ENCODE measurements at places on chromosomes 11 and 22.

GRCh38 chr11:111942829-111943228 lies 5.7 kb downstream of the DIXDC1 start:
- DNase-seq = no peak

- no peak for DNase-seq
Measured at GRCh38 chr11:32279672-32280071, 155.7 kb downstream of the WT1 start.

- no peak for DNase-seq
Measured at GRCh38 chr11:13065200-13065787, 56.2 kb downstream of the RASSF10 start.

- no peak for DNase-seq
Measured at GRCh38 chr11:36098853-36099375, 155.1 kb downstream of the LDLRAD3 start.

GRCh38 chr11:65945941-65946558 lies 770 bp downstream of the TSGA10IP start:
- no peak for DNase-seq

- DNase-seq = no peak
Measured at GRCh38 chr11:118666371-118666770, 13.1 kb downstream of the TREH start.

- DNase-seq = no peak
Measured at GRCh38 chr11:93653571-93653970, 7.9 kb upstream of the CEP295 start.

GRCh38 chr11:5507177-5507932 lies 2.4 kb downstream of the UBQLN3 start:
- no peak for DNase-seq

- no peak for DNase-seq
Measured at GRCh38 chr11:15976433-15977045, 379.8 kb downstream of the SOX6 start.

GRCh38 chr11:95442531-95443050 lies 211.6 kb upstream of the SESN3 start:
- DNase-seq = no peak

- no peak for DNase-seq
Measured at GRCh38 chr11:28491431-28491830, 383.2 kb downstream of the METTL15 start.

DNA sequence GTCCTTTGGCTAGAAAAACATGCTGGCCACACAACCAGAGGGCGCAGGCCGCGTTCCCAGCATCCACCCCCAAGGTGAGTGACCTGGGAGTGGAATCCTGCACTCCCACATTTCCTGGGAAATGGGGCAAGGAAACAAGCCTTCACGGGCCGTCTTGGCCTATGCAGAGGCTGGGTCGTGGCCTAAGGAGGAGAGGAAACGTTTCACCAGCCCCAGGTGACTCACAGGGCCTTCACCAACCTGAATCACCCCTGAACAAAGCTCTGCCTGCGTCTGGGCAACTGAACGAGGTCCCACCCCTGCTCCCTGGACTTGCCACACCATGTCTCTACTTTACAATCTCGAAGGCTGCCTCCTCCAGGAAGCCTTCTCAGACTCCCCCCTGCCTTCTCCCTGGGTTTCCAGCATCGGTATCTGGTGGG lies 13.2 kb downstream of the MYH9 start:
- DNase-seq = no peak

DNA sequence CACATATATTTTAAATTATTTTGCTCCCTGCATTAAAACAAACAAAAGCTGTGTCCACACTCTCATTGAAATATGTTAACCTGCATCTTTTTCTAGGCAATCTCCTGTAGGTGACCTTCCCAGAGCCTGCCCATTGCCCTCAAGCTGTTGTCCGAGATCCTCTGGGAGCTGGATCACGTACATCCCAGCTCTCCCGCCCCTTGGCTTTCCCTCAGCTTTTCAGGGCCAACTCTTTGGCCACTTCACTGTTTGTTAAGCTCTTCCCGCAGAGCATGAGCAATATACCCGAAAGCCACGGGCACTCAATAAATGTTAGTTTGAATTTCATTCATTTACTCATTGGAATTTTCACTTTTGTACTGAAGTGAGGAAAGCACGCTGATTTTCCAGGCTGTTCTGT lies 32.2 kb downstream of the ELMOD1 start:
- no peak for DNase-seq

DNA sequence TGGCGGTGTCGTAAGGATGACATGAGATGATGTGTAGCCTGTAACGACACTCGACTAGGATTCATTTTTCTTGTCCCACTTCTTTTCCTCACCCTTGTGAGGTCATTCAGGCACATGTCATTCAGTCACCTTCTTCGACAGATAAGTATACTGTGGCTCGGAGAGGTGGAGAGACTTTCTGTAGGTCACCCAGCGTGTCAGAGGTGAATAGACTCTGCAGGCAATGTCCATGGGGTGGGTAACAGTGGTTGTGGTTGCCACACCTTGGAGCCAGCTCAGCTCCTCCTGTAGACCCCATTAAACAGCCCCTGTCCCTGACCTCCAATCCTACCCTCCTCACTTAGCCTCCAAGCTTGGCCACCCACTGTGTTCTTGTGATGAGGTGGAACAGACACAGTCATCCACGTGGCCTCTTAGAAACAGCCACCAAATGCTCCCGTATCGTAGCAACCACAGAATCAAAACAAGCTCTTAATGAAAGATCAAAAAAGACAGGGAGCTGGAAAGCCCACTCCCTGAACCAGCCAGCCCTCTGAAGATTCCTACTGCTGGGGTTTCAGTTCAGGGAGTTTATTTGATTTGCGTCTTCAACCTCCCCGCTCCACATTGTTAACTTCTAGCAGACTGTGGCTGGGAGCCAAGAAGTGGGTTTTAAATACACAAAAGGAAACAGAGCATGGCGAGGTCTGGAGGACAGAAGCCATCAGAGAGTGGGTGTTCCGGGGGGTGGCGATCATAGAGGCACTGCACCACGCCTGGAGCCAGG lies 89.0 kb upstream of the GRK3 start:
- DNase-seq = no peak

DNA sequence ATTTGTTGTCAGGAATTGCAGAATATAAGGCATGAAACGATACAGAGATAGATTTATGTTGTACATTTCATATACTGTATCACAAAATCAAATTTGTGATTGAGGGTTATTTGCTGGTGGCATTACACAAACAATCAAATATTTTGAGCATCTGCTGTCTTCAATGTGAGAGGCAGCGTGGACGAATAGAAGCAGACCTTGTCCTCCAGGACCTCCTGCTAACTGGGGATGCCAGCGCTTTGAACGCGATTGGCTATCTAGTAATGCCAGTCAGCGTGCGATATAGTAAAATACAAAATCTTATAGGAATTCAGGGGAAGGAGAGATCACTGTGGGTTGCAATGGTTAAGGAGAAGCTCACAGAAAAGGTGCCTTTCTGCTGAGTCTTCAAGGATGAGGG lies 631 bp upstream of the SNX19 start:
- no peak for DNase-seq

DNA sequence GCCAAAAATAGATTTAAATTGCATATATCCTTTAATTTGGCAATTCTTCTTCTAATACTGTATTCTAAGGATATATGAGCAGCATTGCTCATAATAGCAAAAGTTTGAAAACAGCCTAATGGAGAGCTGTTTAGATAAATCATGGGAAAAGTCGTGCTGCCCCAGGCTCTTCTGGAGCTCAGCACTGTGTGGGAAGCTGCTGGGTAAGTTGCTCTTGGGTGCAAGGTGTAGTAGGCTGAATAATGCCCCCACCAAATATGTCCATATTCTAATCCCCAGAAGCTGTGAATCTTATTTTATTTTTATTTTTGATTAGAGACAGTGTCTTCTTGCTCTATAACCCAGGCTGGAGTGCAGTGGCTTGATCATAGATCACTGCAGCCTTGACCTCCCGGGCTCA lies 34.9 kb upstream of the WEE1 start:
- DNase-seq = no peak

DNA sequence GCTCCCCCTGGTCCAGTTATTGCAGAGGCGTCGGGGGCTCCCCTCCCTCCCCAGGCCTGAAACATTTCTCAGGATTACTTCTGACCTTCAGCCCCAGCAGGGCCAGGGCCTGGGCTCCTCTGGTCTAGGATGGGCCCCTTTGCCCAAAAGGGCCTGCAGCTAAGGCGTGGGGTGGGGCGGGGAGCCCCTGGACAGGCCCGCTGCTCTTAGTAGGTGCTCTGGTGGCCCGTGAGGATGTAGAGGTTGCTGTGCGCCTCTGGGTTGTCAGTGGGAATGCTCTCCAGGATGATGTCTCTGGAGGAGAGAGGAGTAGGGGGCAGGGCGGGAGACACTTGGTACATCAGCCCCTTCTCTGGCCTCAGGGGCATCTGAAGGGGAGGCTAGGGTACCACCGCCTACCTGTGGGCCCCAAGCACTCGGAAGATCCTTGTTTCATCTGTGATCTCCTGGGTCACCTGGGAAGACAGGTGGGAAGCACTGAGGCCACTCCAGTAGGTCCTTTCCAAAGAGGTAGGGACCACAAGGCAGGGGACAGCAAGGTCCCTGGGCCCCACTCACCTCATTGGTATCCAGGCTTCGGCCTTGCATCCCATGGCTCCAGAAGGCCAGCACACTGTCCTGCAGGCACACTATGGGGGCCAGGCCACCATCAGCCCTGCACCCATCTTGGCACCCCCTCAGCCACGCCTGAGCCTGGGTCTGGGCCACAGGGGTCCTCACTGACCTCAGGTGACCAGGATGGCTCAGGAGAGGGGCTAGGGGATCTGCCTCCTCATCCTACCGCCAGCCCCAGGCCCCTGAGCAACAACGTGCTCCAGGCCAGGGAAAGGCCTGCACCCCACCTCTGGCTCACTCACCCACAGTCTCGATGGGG lies 11.2 kb upstream of the SF1 start:
- no peak for DNase-seq

GRCh38 chr11:63510360-63511047 lies 4.6 kb downstream of the LGALS12 start:
- DNase-seq = no peak

- no peak for DNase-seq
Measured at GRCh38 chr22:39013942-39014722, at the start of gene APOBEC3C. TSS of gene APOBEC3C (plus strand) at chr22:39014257. CDS start at chr22:39014363, 106 bp downstream.

- no peak for DNase-seq
Measured at GRCh38 chr11:36305047-36305446, 9.0 kb downstream of the PRR5L start.

GRCh38 chr11:127205688-127206217 lies 205.2 kb upstream of the KIRREL3 start:
- no peak for DNase-seq

GRCh38 chr22:40348025-40348658 lies 1.8 kb downstream of the ADSL start:
- DNase-seq = peak; percentile 58

GRCh38 chr11:30710221-30710620 lies 124.1 kb upstream of the MPPED2 start:
- DNase-seq = peak; percentile 39

DNA sequence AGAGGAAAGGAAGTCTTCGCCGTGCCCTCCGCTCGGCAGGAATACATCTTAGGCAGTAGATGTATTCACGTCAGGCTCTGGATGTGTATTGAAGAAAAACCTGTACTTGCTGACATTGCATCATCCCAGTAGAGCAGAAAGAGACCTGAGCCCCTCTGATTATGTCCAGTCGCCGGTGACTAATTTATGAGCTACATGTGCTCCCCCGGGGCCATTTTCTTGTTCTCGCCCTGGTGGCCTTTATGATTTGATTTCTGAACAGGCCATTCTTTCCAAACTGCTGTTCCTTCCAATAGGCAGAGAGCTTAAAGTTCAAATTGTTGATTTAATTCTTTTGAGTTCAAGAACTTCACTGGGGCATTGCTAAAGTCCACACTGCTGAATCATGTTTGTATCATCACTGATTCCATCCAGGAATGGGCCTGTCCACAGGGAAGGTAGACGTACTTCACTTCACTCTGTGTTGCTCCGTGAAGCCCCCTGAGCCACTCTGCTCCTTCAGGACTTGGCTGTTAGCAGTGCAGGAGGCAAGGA lies 137.3 kb upstream of the RASSF10 start:
- no peak for DNase-seq

DNA sequence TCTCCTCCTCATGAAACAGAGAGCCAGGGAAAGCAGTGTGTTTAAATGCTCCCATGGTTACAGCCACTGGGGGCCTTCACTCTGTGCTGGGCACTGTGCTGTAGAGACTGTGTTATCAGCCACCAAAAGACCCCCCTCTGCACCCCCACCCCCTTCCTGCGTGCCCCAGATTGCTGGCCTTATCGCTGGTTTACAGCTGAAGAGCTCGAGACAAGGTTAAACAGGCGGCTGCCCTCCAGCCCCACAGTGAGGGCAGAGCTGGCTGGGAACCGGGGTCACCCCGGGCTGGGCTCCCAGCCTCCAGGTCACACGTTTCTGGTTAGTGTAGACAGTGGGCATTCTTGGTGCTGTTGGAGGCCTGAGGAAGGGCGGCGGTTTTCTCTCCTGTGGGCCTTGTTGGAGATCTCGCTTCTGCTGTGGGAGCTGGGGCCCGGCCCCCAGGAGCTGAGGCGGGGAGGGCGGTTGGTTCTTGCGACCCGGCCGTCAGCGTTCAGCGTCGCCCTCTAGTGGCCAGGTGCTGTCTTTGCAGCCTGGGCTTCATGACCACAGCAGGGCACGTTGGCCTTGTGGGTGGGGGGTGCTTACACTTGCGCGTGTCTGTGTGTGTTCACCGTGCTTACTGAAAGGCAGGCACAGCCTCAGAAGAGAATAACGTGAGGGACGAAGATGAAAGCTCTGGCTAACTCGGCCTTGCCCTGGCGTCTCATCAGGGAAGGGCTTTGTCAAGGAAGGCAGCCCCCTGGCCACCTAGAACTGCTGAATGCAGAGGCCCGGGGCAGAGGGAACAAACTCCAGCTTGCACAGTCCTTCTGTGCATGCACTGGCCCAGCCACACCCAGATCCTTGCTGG lies 40.8 kb downstream of the TBC1D22A start:
- peak; percentile 42 for DNase-seq

GRCh38 chr22:22461111-22461510 lies 47.4 kb downstream of the ZNF280B start:
- DNase-seq = no peak

DNA sequence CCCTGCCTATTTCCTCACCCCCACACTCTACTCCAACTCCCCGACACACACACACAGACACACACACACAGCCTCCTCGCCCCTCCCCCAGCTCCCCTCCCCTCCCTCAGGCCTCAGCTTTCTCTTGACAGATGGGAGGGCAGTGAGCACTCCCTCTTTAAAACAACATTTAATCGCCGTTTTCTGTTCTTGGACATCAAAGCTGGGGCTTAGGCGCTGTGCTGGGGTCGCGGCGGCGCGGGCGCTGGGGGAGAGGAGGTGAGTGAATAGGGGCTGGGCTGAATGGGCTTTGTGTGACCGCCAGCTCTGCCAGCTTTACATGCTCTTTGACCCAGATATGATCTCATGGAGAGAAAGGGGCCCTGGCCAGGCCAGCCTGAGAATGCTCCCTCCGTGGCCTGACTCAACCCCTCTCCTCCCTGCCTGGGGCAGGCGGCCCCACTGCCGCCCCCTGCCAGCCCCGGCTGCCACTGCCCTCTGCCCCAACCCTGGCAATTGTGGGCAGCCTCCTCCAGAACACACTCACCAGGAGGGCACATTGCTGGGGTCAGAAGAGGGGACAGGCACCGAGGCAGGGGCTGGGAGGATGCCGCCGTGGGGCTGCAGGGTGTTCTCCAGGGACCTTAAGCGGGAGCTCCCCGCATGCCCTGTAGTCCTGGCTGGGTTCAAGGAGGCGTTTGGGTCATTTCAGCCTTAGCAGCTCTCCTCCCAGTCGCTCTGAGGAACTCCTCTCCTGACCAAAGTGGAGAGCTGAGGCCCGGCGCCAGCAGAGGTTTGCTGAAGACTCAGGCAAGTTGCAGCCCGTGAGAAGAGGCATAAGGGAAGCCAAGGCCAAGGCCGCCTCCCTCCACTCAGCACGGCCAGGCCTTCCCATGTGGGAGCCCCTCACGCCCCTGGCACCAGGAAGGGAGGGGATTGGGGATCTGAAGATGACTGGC lies 38.3 kb upstream of the NNMT start:
- no peak for DNase-seq
